ENCODE measurements at places on chromosomes 7 and 10. TPM values are rescaled to one million over a fixed set of nuclear protein-coding genes. Genes with fewer than 3 reads are reported as not detected.

- no peaks in the 10 kb centered on the region for H3K27me3 ChIP-seq
- H3K4me3 ChIP-seq = no peak overlapping the region
- DNase-seq = no peak
- no peaks in the 10 kb centered on the region for H3K36me3 ChIP-seq
- H3K4me1 ChIP-seq = peaks cover 60% of the 10 kb centered on the region
These were observed 88.4 kb downstream of the DIP2C start for GRCh38 chr10:600876-601659.

DNA sequence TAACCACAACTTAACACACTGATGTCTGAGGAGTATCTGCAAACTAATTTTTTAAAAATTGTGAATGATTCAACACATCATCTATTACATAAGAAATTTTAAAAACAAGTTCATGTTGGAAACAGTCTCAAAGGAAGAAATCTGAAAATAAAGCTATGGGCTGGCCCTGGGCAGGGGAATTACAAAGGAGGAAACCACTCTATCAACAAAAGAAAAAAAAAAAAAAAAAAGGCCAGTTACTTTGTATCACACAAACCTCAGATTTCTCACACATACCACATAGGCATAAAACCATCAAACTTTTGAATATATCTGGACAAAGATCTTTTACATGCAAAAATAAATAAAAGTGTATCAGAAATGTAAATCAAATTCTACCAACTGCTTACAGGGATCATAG lies 20.8 kb downstream of the TIAL1 start:
- H3K27ac ChIP-seq = no peak overlapping the region
- H3K36me3 ChIP-seq = peaks cover 60% of the 10 kb centered on the region
- H3K27me3 ChIP-seq = no peaks in the 10 kb centered on the region
- no peak overlapping the region for H3K4me3 ChIP-seq
- DNase-seq = no peak

- H3K4me3 ChIP-seq = no peak overlapping the region
- no peaks in the 10 kb centered on the region for H3K4me1 ChIP-seq
- no peaks in the 10 kb centered on the region for H3K27me3 ChIP-seq
- no peak for DNase-seq
- H3K27ac ChIP-seq = no peak overlapping the region
- no peaks in the 10 kb centered on the region for H3K36me3 ChIP-seq
These were observed 527.3 kb upstream of the SEMA3D start for GRCh38 chr7:85714043-85714578.

DNA sequence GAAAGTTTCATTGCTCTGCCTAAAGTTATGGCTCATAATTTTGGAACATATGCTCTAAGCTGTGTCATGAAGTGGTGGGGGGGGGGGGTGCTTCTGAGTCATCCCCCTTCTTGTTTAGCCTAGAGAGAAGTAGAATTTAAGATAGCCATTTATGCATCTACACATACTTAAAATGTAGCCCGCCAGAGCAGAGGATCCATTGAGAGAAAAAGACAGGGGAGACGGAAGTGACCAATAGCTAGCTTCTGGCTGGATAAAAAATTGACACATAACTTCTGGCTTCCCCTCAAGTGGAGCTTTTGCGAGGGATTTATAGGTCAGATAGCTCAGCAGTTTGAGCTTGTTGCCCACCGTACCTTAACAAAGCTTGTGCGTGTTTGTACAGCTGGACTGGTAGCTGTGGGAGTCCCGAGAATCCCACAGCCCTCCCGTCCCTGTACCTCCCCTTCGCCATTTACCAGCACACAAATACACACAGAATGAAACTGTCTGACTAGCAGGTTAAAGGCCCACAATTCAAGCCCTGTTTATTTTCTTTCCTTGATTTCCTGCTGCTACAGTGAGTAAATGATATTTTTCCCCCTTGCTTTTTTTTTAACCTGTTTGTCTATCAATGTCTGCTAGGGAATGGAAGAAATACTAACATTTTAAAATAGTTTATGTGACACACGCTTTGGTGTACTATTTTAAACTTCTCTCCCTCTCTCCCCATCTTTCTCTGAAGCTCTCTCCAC lies 232.6 kb upstream of the FERD3L start:
- H3K27me3 ChIP-seq = no peaks in the 10 kb centered on the region
- no peak overlapping the region for H3K27ac ChIP-seq
- no peak for DNase-seq
- H3K4me1 ChIP-seq = no peaks in the 10 kb centered on the region
- no peaks in the 10 kb centered on the region for H3K36me3 ChIP-seq

GRCh38 chr10:26481914-26482550 lies 43.9 kb downstream of the APBB1IP start:
- H3K36me3 ChIP-seq = no peaks in the 10 kb centered on the region
- no peaks in the 10 kb centered on the region for H3K27me3 ChIP-seq
- DNase-seq = no peak
- no peak overlapping the region for H3K27ac ChIP-seq
- H3K4me3 ChIP-seq = no peak overlapping the region

DNA sequence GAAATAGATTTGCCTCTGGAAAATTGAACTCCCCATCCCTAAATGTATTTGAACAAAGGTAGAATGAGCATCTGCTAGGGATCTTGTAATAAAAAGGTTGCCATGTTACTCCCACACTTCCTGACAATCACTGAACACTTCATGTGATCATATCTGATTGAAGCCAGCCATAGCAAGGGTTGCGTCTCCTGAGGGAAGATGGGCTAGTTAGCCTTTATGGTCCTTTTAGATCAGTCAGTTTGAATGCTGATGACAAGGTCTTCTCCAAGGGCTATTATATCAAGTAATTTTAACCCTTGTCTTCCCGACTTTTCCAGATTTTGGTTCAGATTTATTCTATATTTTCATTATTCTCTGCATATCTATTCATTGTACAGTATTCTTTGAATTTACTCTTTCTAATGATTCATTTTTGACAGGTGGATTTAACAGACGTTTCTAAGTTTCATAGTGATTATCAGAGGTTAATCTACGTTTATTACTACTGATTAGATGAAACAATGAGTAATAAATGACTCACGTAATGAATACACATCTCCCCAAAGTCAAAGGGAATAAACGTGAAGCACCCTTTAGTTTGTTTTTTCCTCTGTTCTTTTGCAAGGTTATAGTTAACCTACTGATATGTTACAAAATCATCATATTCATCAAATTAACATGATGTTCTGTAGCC lies 28.1 kb downstream of the CSGALNACT2 start:
- no peaks in the 10 kb centered on the region for H3K36me3 ChIP-seq
- no peaks in the 10 kb centered on the region for H3K4me1 ChIP-seq

- H3K4me1 ChIP-seq = no peaks in the 10 kb centered on the region
- H3K4me3 ChIP-seq = no peak overlapping the region
- no peak overlapping the region for H3K27ac ChIP-seq
These were observed 133.3 kb downstream of the RAMP3 start for GRCh38 chr7:45290880-45291279.

- H3K4me1 ChIP-seq = peaks cover 7% of the 10 kb centered on the region
- no peaks in the 10 kb centered on the region for H3K36me3 ChIP-seq
- no peak overlapping the region for H3K27ac ChIP-seq
- H3K4me3 ChIP-seq = no peak overlapping the region
These were observed 29.2 kb downstream of the COA1 start for GRCh38 chr7:43700059-43700501.

- H3K4me1 ChIP-seq = peaks cover 45% of the 10 kb centered on the region
- no peaks in the 10 kb centered on the region for H3K27me3 ChIP-seq
- H3K36me3 ChIP-seq = no peaks in the 10 kb centered on the region
- no peak overlapping the region for H3K4me3 ChIP-seq
- no peak for DNase-seq
These were observed 143.4 kb upstream of the KLF14 start for GRCh38 chr7:130877236-130877990.

DNA sequence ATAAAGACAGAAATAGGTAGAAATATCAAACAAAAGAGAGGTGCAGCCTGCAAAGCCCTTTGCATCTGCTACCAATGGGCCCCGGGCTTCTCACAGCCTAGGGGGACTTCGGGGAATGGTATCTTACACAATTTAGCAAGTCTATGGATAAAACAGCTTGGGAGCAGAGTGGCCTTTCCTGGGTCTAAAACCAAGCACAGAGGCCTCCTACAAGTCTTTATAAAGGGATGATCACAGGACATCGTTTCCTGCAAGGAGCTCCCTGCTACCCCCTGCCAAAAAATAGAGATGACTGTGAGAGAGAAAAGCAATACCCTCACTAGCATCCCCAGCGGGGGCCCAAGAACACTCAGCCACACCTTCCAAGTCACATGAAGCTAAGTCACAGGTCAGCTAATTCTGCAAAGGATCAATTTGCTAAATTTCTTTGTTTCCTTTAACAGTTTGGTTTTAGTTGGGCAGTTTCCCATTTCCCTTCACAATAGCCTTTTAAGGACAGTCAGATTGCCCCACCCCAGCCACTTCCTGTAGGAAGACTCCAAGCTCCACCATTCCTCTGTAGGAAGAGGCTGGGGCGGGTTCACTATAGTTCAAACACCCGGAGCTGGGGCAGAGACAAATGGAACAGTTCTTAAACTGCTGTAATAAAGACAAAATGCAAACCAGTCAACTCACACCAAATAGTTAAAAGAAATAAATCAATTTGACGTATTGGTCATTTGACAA lies 105.5 kb downstream of the SLIT1 start:
- H3K4me1 ChIP-seq = no peaks in the 10 kb centered on the region
- H3K27me3 ChIP-seq = no peaks in the 10 kb centered on the region
- H3K36me3 ChIP-seq = no peaks in the 10 kb centered on the region
- no peak overlapping the region for H3K27ac ChIP-seq

GRCh38 chr10:79380125-79380945 lies 33.1 kb downstream of the PPIF start:
- H3K4me1 ChIP-seq = peaks cover 41% of the 10 kb centered on the region
- H3K27me3 ChIP-seq = no peaks in the 10 kb centered on the region
- no peak overlapping the region for H3K4me3 ChIP-seq
- DNase-seq = peak; percentile 93
- peaks cover 4% of the 10 kb centered on the region for H3K36me3 ChIP-seq

DNA sequence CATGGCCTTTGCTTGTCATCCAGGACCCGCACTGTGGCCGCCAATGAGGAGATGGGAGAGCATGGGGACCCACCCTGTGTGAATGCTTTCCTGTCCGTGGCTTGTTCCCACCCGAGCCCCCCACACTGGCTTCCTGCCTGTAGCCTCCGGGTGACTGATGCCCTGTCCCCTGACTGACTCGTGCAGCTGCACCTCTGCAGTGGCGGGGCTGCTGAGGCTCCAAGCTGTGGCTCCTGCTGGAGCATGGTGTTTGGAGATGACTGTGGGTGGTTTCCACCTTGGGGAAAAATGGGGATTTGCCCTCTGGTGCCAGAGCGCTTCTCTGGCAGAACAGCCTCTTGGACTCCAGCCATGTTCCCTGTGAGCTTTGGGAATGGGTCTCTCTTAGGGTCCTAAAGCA lies 2.1 kb downstream of the CAMK1D start:
- H3K4me1 ChIP-seq = peaks cover 34% of the 10 kb centered on the region
- no peaks in the 10 kb centered on the region for H3K27me3 ChIP-seq
- peak overlapping the region; percentile 84 for H3K4me3 ChIP-seq
- no peaks in the 10 kb centered on the region for H3K36me3 ChIP-seq
- peak overlapping the region; percentile 94 for H3K27ac ChIP-seq
- no peak for DNase-seq

DNA sequence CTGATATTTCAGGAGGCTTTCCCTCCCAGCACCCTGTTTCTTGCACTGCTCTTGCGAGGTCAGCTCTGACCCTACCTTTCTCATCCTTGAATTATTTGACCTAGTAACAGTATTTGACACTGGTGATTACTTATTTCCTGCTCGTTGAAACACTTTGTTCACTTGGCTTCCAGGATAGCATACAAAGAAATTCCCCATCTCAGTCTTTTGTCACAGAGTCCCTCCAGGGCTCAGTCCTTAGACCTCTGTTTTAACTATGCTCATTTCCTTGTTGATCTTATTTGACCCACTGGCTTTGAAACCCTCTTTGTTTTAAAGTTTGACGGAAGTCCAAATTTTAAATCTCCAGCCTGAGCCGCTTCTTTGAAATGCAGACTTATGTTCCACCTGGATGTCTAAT lies 29.9 kb downstream of the BMPR1A start:
- H3K27me3 ChIP-seq = no peaks in the 10 kb centered on the region
- DNase-seq = no peak
- H3K4me1 ChIP-seq = peaks cover 28% of the 10 kb centered on the region
- no peak overlapping the region for H3K4me3 ChIP-seq

- no peaks in the 10 kb centered on the region for H3K36me3 ChIP-seq
- no peak for DNase-seq
- no peak overlapping the region for H3K4me3 ChIP-seq
- no peaks in the 10 kb centered on the region for H3K27me3 ChIP-seq
- H3K4me1 ChIP-seq = no peaks in the 10 kb centered on the region
These were observed 118.9 kb downstream of the PPP1R3A start for GRCh38 chr7:113799896-113800295.

- no peak overlapping the region for H3K4me3 ChIP-seq
- no peaks in the 10 kb centered on the region for H3K27me3 ChIP-seq
- no peaks in the 10 kb centered on the region for H3K4me1 ChIP-seq
- no peak overlapping the region for H3K27ac ChIP-seq
- DNase-seq = no peak
These were observed 559.0 kb upstream of the ADARB2 start for GRCh38 chr10:2296179-2296891.

DNA sequence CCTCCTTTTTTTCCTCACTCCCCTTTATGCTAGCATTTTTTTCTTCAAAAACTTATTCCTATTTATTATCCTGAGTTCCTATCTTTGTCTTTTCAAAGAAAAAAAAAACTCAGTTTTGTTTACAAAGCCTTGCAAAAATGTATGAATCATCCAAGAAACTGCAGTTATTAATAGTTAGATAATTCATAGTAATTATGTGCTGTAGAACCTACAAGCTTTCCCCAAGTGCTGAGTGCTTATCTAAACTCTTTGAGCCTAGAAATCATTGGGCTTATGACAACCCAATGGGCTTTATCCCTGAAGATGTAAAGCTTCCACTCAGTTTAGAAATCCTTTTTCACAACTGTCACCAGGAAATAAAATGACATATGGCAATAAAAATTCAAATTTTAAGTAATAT lies 145.9 kb upstream of the WNT16 start:
- H3K27me3 ChIP-seq = no peaks in the 10 kb centered on the region
- no peaks in the 10 kb centered on the region for H3K4me1 ChIP-seq
- no peak for DNase-seq
- no peak overlapping the region for H3K27ac ChIP-seq

- no peaks in the 10 kb centered on the region for H3K4me1 ChIP-seq
- H3K27me3 ChIP-seq = no peaks in the 10 kb centered on the region
- no peak overlapping the region for H3K27ac ChIP-seq
- DNase-seq = no peak
- no peaks in the 10 kb centered on the region for H3K36me3 ChIP-seq
- H3K4me3 ChIP-seq = no peak overlapping the region
These were observed 293.5 kb downstream of the CDK14 start for GRCh38 chr7:90889644-90890043.

- H3K27me3 ChIP-seq = no peaks in the 10 kb centered on the region
- H3K4me3 ChIP-seq = no peak overlapping the region
- no peak overlapping the region for H3K27ac ChIP-seq
- peak; percentile 54 for DNase-seq
- H3K36me3 ChIP-seq = no peaks in the 10 kb centered on the region
These were observed 39.7 kb downstream of the JAKMIP3 start for GRCh38 chr10:132105302-132105995.

PCBD1 gene
- 36.8 TPM for total RNA-seq

PLPP4 gene
- 2.5 TPM for total RNA-seq

UCMA gene
- not detected for total RNA-seq

CYP2C19 gene
- 6.1 TPM for total RNA-seq

BMPR1A gene
- 33.1 TPM for total RNA-seq

MRLN gene
- total RNA-seq = not detected

ADARB2 gene
- total RNA-seq = 3.4 TPM

TMEM196 gene
- total RNA-seq = not detected

AP1S1 gene
- total RNA-seq = 42.5 TPM
